ENCODE measurements at places on chromosomes 1 and 21. TPM values are rescaled to one million over a fixed set of nuclear protein-coding genes. Genes with fewer than 3 reads are reported as not detected.

SCAF4 gene
- 19.1 TPM for total RNA-seq

FCGR3B gene
- 1.9 TPM for total RNA-seq

PLPP3 gene
- total RNA-seq, result 92.8 TPM

CHI3L1 gene
- total RNA-seq, result 2.2 TPM

DNA sequence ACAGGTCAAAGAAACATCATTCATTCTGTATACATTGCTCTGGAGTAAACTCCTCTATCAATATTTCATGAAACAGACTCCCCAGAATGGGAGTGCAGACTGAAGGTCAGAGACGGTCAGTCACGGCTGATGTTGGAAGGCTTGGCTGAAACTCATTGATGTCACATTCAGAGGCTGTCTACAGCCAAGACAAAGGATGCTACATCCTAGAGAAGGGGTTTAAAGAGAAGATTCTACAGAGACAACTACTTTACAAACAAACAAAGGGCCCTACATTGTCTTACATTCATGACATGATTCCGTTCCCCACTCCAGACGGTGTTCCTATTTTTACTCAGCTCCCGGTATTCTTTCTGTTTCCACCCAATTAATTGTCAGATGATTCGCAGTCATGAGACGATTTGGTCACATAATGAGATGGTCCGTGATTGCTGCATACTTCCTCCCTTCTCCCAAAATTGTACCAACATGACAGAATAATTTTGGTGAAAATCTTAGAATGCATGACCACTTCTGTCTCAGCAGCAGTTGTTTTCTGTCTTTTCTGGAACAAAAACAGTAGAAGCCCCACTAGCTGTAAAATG, 73.8 kb upstream of the VAV3 start:
- no peak for DNase-seq

DNA sequence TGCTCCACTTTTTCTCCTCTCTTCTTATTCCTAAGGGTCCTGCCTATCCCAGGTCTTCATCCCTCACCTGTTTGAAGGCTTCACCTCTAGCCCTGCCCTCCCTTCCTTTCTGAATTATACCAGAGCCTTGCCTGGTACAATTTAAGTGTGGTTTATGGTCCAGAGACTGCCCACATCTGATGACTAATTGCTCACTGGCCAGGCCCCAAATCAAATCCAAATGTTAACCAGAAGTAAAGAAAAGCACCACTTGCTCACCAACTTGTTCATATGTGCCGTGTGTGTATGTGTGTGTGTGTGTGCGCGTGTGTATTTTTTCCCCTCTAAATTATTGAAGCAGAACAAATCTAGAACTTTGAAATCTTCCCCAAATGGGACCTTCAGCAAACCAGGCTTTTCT, 26.4 kb downstream of the MYOM3 start:
- DNase-seq, result no peak

GRCh38 chr1:91450260-91450659, 45.6 kb upstream of the HFM1 start:
- no peak for DNase-seq

- no peak for DNase-seq
Observed at GRCh38 chr1:100100202-100100601, 32.5 kb downstream of the SASS6 start.

C4BPA gene
- total RNA-seq, result not detected

GRCh38 chr1:190615818-190616217, 138.2 kb upstream of the BRINP3 start:
- DNase-seq, result no peak

GRCh38 chr21:39336457-39337008, 12.4 kb downstream of the HMGN1 start:
- DNase-seq, result no peak

DNA sequence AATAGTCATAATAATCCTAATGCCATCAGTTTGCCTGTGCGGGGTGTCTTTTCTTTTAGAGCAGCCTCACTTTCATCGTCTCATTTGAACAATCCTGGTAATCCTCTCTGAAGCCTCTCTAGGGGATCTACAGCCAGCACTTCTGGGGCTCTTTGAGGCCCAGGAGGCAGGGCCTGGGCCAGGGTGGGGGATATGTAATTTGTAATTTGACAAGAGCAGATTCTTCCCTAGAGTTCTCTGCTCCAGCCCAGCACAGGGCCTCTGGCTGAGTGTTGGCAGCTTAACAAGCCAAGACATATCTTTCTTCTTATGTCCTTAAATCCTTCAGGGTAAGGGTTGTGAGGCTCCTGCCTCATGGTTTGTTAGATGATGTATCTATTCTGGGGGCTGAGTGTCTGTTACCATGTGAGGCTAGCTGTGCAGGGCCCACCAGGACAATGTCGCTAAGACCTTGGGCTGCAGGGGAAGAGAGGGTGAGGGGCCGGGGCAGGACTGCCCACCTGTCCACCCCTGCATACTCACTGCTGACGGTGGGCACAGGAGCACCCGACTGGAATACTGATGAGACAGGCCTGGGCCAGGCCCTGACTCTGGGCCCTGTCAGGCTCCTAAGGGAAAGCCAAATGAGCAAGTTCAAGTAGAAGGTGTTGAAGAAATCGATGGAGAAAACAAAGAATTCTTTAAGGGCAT, 45.3 kb upstream of the PARP1 start:
- no peak for DNase-seq

HOOK1 gene
- total RNA-seq, result 1.1 TPM

DNA sequence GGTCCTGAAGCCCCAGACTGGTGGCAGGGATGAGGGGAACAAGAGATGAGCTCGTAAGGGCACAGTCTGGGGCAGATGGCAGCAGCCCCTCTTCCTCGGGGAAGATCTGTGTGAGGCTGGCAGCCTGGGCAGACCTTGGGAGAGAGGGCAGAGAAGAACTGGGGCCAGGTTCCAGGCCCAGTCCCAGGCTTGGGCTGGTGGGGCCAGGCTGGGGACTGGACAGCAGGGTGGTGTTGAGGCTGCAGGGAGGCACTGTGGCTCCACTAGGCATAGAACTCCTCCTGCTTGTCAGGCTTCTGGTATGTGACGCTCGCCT, 35.7 kb downstream of the SDC3 start:
- DNase-seq, result no peak

GRCh38 chr1:232084584-232085223, 458.1 kb downstream of the DISC1 start:
- no peak for DNase-seq

- no peak for DNase-seq
Observed at GRCh38 chr21:36849461-36850105, 116.9 kb downstream of the HLCS start.

RGSL1 gene
- not detected for total RNA-seq

AQP10 gene
- not detected for total RNA-seq

DNA sequence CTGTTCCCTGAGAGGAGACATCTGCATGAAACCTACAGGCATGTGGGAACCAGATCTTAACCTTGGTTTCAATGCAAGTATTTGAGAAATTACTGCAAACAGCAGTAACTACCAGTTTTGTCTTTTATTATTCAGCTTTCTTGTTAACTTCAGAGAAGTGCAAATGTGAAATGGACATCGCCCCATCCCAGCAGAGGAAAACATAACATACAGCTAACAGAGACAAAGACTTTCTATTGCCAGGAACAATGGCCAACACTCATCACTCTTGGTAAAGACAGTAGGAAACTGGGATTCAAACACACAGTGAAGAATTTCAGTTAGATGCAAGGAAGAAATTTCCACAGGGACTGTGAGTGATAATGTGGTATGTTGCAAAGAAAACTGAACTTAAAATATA, 115.1 kb downstream of the SLC30A10 start:
- no peak for DNase-seq

MX2 gene
- total RNA-seq, result 6.2 TPM

- DNase-seq, result no peak
Observed at GRCh38 chr1:109971559-109971958, 13.0 kb upstream of the AHCYL1 start.

DNA sequence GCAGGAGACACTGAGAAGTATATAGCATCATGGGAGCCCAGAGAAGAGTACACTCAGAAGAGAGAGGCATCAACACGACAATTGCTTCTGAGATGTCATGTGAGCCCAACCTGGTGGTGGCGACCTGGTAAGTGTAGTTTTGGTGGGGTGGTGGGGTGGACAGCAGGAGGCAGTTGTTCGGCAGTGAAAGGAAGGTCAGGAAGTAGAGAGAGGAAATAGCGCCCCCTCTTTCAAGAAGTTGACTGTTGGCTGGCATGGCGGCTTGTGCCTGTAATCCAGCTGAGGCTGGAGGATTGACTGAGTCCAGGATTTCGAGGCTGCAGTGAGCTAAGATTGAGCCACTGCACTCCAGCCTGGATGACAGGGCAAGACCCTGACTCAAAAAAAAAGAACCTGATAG, 12.6 kb downstream of the RSPO1 start:
- DNase-seq, result no peak

DNA sequence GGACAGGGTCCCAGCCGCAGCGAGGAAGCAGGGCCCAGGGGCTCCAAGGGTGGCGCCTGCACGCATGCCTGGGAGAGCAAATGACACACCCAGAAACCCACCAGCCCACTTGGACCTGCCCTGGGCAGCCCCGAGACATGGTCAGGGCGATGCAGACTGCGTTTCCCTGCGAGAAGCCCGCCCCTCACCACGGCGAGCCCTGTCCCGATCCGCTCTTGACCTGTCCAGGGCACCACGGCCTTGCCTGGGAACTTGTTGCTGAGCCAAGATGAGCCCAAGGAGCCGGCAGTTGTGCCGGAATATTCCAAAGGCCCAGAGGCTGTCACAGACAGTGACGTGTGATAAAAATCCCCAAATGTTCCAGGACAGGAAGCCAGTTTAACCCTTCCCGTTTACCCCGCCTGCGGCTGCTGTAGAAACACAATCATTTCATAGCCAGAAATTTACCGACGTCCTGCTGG, 78.1 kb downstream of the SIK1 start:
- DNase-seq, result no peak

DNA sequence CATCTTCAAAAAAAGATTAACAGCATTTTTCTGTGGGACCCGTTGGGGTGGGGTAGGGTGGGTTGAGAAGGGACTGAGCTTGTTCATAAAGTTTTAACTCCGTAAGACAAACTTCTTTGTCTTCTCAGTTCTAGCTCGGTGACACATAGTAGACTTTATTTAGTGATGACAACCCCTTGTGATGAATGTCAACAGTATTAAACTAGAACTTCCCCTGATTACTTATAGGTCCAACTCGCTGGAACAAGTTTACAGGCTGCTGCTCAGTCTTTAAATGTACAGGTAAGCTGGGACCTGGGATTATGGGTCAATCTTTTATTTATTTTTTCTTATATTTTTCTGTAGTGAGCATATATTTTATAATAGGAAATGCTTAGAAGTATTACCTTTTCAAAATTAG, 148.4 kb downstream of the CD247 start:
- no peak for DNase-seq

OR10X1 gene
- total RNA-seq, result not detected

WLS gene
- total RNA-seq, result 99.2 TPM

- DNase-seq, result no peak
Observed at GRCh38 chr21:42063191-42063570, 7.9 kb upstream of the UMODL1 start.

All from sigmoid colon (tissue), 7 donors.